Posterior vena cava (tissue), 2 donors: ENCODE measurements at places on chromosomes 3 and 15.

GRCh38 chr3:41518626-41519025 lies 319.3 kb downstream of the CTNNB1 start:
- no peak for DNase-seq

DNA sequence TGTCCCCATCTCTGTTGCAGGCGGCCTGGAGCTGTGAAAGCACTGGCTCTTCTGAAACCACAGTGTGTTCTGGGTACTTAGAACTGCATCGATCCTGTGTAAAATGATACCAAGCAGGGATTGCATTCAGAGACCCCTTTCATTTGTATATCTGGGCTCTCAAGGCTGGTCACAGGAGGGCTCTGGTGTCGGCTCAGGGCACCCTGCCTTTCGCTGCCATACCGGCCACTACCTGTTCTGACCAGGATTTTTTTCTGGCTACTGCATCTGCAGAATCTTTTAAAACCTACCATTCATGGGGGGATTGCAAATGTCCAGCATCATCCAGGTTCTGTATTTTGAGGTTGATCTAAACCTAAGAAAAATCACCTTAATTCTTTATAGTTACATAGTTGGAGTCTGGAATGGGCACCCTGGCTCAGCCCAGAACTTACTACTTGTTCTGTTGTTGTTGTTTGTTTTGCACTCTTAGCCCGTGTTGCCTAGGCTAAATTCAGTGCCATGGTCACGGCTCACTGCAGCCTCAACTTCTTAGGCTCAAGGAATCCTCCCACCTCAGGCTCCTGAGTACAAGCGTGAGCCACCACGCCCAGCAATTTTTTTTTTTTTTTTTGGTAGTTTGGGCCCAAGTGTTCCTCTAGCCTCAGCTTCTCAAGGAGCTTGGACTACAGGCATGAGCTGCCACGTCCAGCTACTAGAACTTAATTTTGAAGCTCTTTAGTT lies 52.7 kb downstream of the TRIM71 start:
- no peak for DNase-seq

GRCh38 chr3:70882104-70882503 lies 569.7 kb upstream of the MDFIC2 start:
- DNase-seq, result no peak

DNA sequence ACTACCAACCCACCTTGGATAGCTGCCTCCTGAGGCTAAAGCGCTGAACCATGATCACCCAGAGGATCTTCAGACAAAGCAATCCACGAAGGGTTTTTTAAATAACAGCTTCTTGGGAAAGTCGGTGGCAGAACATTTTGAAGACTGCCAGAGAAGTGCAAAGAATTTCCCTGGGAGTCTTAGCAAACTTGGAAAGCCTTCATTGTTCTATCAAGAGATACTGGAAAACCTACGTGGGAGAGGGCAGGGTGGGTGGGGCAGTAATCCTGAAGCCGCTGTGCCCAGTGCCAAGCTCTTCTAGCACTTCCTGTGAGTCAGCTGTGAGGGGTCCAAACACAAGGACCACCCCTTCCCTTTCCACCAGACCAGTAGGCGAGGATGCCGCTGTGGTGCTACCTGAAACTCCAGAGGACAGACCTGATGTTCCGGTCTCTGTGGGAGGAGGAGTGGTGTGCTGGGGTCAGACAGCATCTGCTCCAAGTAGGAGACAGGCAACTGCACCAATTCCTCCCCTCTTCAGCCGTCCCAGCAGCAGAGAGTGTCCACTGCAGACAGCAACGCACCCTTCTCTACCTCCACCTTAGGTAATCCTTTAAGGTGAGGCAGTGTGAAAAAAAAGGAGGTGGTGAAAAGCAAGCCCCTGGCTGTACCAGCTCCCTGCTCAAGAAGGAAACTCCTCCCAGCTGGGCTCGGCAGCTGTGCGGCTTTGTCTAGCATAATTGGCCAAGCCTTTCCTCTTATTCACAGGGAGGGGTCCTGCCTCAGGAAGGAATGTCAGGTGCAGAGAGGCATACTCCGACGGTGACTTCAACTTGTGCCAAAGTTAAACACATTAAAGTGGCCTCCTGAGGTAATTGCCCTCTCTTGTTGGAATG lies 99.0 kb downstream of the TMCC1 start:
- no peak for DNase-seq

- no peak for DNase-seq
Observed at GRCh38 chr15:26391567-26392194, 381.2 kb downstream of the GABRB3 start.

DNA sequence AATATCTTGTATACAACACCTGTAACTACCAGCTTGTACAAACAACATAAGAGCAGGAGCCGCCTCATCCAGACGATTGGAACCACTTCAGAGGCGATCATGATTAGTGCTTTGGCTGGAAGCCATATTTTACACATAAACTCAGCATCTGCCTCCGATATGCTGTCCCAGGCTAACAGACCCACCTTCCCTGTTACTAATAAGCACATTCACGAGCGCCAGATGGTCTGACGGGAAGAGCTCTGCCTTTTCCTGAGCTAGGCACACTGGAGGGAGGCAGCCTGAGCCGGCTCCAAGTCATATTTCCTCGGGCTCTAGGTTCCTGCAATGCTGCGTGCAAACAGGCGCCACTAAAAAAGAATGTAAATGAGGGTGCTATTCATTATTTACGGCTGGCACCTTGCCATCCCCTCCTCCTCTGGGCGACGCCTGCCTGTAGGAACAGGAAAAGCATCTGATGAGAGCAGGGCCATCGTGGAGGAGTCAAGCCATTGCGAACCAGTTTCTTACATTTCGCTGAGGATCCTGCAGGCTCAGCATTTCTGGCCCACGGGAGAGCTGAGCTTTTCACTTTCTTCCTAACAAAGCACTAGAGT lies 98.2 kb downstream of the ANXA2 start:
- no peak for DNase-seq

- DNase-seq, result no peak
Observed at GRCh38 chr15:58403581-58403980, 28.2 kb upstream of the LIPC start.

- DNase-seq, result no peak
Observed at GRCh38 chr15:38085114-38085513, 150.7 kb downstream of the TMCO5A start.

DNA sequence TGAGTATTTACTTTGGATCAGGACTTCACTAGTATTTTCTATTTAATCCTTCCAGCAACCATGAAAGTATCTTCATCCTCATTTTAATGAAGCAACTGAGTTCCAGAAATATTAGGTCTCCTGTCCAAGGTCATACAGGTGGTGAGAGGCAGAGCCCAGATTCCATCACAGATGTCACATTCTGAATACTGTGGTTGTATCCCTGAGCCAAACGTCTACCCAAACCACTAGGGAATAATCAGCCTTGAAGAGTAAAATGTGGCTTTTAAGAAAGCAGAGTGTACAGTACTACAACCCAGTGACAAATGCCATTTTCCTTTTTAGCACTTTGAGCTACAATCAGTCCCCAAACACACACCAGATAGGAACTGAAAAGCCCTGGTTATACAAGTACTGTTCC lies 93.3 kb upstream of the TRIM42 start:
- DNase-seq, result no peak

- DNase-seq, result peak; percentile 50
Observed at GRCh38 chr15:29092376-29093064, 177.1 kb downstream of the NSMCE3 start.

DNA sequence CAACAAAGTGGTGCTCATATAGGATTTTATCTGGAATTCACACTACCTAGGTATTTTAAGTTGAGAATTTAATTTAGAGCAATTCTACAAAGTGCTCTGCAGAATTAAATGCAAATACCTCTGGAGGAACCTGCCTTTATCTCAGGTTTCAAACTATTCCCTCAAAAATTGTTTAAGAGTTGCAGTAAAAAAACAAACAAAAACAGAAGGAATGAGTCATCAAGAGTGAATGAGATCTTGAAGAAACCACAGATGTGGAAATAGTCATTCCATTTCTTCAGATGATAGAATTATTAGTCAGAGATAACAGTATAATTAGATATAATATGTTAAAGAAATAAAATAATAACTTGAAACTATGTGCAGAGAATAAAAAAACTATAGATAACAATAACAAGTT lies 80.8 kb upstream of the SCN5A start:
- no peak for DNase-seq

DNA sequence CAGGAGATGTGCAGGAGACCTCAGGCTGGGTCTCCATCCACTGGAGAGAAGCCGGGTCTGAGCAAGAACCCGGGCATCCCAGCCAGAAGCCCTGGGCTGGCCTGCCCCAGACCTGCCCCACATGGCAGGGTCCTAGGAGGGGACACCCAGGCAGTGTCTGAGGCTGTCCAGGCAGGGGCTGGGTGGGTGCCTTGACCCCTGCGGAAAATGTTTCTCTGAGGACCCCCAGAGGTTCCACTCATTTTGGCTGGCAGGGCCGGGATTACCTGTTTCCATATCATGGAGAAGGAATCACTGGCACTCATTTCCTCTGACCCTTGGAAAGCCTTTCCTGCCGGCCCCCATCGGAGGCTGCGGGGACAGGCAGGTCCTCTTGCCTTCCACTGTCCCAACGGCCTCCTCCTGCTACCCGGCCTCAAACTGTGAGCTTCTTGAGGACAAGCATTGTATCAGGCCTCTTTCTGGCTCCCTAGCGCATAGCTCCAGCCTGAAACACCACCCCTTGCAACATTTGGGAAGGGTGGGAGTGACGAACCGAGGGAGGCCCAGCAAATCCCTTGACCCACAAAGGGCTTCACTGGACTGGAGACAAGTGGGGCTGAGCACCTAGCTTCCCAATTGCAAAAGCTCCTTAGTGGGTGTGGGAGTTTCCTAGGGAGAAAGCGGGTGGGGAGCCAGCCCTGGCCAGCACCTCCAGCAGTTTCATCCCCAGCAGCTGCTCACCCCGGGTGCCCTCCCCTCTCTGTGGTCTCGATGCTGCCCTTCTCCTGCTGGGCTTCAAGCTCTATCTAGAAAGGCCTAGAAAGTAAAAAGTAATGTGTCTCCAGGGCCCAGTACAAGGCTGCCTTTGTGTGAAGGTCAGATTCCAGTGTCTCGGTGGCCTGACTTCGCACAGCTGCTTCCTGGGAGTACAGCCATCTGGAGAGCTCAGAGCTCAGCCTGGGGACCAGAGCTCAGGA lies 29.7 kb downstream of the ACSBG1 start:
- DNase-seq, result no peak

GRCh38 chr15:44366971-44367370 lies 60.5 kb upstream of the CTDSPL2 start:
- DNase-seq, result no peak

- no peak for DNase-seq
Observed at GRCh38 chr3:52061121-52061910, 4.9 kb upstream of the DUSP7 start.

GRCh38 chr15:70050970-70051369 lies 46.7 kb downstream of the TLE3 start:
- peak; percentile 63 for DNase-seq

- no peak for DNase-seq
Observed at GRCh38 chr3:194137506-194138474, 1.8 kb downstream of the HES1 start.

DNA sequence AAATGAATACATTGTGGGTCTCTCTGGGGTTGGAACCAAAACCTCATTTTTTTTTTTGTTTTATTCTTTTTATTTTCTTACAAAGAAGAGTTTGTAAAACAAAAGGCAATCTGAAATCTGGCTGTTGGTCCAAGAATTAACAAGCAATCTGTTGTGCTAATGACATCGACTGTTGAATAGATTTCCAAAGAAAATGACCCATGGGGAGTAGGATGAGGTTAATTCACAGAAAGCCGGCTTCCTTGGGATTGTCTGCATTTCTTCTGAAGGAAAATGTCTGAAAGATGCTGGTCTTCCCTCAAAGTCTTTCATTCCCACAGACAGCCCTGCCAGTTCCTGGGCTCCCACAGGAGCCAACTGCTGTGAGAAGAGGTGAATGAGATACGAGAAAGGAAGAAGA lies 92.9 kb downstream of the LRRC3B start:
- DNase-seq, result no peak

DNA sequence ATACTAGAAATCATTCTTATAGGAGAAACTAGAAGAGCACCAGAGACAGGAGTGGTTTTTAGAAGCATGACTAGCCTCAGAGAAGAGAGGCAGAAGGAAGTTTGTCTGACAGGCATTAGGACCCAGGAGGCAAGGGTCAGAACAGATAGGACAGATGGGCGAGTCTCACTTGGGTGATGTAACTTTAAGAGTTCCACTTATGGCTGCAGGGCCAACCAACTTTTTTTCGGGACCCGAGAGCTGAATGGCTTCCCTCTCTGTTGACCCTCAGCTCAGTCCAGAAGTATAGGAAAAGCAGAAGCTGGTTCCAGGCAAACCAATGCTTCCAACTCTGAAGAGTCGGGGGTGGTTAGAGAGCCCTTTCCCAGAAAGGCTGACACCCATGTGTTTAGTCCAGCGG lies 136.6 kb upstream of the SETMAR start:
- no peak for DNase-seq

DNA sequence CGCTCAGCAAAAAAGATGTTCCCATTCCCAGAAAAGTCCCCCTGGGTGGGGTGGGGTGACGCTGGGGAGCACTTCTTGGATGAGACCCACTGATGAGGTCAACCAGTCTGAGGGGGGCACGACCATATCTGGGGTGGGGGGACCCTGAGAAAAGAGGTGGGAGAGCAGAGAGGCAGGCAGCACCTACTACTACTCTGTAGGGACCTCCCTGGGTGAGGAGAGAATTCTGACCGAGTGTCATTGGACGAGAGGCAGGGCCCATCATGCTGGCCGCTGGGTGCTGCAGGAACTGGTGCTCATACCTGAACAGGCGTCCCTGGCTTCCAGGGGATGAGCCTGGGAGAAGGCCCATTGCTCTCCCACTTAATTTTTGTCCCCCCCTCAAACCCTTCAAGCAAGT lies 158.8 kb downstream of the KLF13 start:
- DNase-seq, result no peak

GRCh38 chr3:138405001-138405400 lies 29.4 kb upstream of the ESYT3 start:
- DNase-seq, result no peak

DNA sequence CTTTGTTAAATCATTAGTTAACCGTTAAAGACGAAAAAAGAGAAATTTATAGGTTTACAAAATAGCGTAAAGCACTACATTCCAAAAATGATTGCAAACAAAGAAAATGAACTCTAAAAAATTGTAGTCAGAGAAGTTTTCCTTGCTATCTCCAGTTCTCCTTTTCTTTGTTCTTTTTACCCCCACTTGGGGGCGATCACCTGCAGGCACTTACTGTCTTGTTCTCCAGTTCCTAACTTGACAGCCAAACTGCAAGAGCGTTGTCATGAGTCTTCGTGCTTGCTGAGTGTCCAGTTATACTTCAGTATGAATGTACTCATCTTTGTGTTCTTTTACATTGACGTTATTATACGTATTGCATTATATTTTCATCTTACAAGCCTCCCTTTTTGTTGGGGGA lies 54.5 kb downstream of the CHD2 start:
- no peak for DNase-seq

DNA sequence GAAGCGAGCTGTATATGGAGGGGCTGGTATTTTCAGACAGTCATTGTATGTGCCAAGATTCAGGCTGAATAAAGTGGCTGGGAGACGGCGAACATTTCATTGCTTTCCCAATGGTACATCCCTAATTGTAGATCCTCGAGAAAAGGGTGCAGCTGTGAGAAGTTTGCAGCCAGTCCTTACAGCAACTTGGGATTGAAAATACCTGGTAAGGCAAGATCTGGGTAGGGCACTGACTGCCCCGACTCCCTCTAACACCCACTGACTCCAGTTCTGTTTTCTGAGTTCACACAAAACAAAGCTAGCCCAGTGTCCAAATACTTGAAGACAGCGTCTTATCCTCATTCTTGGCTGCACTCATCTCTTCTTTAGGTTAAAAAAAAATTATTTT lies 63.7 kb downstream of the EDEM1 start:
- no peak for DNase-seq
